AG04449 (cell line): ENCODE measurements at places on chromosomes 1 and 21.

GRCh38 chr21:45286671-45287437 lies 841 bp downstream of the POFUT2 start:
- DNase-seq = no peak

DNA sequence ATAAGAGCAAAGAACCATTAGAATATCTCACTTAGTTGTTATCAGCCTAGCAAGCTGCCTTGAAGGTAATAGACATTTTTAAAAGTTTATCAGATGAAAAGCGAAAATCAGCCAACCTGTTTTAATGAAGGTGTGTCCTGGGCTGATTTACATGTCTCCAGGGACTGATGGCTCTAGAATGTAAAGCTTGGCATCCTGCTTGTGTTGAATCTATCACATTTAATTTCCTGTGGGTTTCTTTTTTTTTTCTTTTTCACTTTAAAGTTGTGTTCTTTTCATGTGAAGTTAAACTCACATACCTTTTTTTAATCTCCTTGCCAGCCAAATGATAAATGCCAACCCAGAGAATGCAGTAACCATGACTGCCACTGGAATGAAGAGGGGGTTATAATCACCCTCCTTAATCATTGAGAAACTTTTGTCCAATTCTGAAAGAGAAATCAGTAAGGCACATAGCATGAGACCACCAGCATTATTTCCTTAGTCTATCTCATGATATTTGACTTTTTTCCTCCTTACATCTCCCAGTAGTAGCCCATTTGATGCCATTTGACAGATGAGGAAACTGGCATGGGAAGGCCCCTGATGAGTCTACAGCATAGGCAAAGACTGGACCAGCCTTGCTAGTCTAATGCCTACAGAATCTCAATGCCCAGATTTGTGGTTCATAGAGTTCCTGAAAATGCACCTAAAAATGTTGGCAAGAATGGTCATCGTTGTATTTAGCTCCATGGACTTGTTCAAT lies 10.0 kb downstream of the SELL start:
- no peak for DNase-seq

GRCh38 chr1:213828867-213829266 lies 158.9 kb upstream of the PROX1 start:
- DNase-seq = no peak

GRCh38 chr1:228429007-228429406 lies 12.3 kb upstream of the TRIM17 start:
- DNase-seq = no peak

DNA sequence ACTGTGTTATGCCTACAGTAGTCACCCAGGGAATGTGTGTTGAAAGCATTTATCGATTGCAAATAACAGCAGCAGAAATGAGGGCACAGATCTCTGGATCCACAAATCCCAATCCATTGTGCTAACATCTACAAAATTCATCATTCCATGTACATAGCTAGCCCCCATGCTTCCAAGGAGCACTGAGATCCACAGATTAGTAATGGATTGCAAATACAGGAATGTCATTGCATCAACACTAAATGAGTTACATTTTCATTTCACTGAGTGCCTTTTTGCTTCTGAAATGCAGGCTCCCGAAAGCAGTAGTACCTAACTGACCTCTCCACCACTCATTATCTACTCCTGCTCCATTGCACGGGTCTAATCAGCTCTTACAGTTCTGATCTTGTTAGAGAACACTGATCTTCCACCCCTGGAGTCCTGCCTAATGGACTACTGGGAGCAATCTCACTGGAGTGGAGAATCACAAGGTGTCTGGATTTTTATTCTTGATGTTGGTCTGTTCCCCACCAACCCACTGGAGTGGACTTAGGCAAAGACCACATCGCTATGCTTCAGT lies 30.5 kb downstream of the ASTN1 start:
- DNase-seq = no peak

- peak; percentile 71 for DNase-seq
Measured at GRCh38 chr1:197955486-197956394, 38.6 kb downstream of the LHX9 start.

- no peak for DNase-seq
Measured at GRCh38 chr1:201893431-201893830, 4.7 kb downstream of the SHISA4 start.

DNA sequence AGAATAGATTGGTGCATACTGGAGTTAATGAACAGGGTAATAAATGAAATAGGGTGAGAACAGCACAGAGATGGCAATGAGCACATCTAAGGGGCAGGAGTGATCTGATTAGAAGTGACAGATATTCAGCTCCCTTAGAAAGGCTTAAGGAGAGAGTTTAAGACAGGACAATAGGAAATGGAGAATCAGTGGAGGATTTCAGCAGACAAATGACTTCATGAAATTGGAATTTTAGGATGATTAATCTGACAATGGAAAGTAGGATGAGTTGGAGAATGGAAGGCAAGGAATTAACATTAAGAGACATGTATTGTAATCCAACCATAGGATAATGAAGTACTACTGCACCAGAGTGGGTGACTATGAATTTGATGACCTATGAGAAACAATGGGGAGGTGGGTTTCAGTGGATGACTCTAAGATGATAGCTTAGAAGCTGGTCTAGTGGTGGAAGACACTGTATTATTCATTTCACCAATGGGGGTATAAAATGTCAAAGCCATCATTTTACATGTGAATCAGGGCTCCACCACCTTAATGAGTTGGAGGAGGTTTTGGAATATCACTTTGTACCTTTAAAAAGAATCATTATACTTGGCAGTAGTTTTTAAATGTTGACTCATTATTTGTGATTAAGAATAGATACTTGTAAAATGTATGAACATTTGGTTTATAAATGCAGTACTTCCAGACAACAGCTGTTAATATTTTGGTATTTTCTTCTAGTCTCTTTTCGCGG lies 139.1 kb downstream of the PLA2G4A start:
- no peak for DNase-seq

DNA sequence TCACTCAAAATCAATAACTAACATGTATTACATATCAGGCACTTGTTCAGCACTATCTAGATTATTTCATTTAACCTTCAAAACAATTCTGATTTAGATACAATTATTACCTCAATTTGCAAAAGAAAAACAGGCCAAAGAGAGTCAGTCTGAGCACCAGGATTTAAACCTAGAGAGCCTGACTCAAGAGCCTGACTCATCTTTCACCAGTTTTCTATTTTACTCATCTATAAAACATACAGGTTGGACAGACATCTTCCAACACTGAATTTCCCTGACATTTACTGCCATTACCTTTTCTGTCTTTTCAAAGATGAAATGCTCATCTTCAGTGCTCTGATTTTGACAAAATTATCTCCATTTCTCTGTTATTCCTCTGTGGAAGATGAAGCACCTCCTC lies 116.5 kb downstream of the MRPL39 start:
- no peak for DNase-seq

DNA sequence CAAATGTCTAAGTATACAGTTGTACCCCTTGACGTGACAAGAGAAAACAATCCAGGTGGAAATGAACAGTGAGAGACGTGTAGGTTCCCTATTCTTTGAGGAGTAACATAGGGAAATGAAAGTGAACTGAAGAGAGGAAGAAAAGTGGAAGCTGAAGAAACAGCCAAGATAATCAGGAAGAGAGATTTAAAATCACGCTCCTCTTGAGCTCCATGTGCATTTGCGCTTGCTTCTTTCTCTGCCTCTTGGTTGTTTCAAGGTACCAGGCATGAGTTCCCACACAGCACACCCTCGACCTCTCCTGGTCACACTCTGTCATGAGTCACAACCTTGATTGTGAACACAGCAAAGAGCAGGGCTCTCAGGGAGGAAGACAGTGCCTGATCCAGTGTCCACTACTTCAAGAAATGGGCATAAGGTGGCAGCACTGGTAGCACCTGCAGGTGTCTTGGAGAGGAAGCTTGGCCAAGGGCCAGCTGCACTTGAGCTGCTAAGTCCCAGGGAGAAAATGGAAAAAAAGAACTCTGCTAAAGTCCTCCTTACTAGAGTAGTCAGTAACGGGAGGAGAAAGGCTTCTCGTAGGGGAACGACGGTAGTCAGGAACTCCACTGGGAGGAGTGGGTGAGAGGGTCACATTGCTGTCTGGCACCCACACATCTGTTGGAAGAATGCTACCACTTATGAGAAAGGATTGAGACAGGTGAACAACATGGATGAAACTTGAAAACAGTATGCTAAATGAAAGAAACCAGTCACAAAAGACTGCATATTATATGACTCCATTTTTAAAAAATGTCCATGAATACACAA lies 18.3 kb upstream of the ARID1A start:
- no peak for DNase-seq

- no peak for DNase-seq
Measured at GRCh38 chr1:170198090-170198489, 52.3 kb downstream of the NTMT2 start.

DNA sequence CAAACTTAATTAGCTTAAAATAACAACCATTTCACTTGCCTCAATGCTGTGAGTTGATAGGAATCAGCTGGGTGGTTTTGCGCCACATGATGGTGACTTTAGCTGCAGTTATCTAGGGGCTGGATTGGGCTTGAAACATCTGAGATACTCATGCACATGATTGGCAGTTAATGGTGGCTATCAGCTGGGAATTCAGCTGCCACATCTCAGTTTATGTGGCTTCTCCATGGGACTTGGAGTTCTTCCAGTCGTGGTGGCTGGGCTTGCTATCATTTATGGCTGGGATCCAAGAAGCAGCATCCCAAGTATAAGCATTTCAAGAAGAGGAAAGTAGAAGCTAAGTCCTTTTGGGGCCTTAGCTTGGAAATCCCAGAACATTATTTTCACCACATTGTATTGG lies 36.4 kb downstream of the PDC start:
- DNase-seq = no peak
